Activated naive CD8-positive, alpha-beta T cell treated with anti-CD3 and anti-CD28 coated beads, Interleukin-2, amount 10 ng/mL, durations not matched to agents 7 days and 5 days (primary cell): ENCODE measurements at places on chromosomes 5 and 9. TPM values are rescaled to one million over a fixed set of nuclear protein-coding genes. Genes with fewer than 3 reads are reported as not detected.

- no peak for DNase-seq
These were observed 31.3 kb downstream of the ZFAND5 start for GRCh38 chr9:72333709-72334108.

The NRARP gene
- total RNA-seq = 1.7 TPM

DNA sequence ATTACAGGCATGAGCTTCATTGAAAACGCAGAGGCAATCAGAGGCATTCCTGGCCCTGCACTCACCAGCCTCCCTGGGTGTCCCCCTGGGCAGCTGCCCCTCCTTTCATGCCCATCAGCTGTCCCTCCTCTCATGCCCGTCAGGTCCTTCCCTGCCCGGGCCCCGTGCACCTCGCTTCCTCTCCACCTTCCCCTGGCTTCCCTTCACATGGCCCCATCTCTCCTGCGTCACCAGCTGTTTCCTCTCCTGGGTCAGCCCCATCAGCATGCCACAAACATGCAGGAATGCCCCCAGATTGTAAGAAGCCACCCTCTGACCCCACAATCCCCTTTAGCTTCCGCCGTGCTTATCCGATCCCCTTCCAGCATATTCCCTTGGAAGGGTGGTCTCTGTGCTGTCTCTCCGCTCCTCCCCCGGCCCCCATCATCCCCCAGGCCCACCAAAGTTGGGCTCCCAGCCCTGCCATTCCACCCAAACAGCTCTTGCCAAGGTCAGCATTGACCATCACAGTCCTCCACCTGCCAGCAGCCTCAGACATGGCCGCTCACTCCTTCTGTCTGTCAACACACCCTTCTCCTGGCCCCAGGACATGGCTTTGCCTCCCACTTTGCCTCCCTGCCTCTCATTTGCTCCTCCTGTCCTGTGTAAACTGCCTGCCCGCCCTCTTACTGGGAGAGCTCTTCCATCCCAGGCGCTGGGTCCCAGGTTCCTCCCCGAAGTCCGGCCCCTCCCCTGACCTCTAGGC, 98.6 kb upstream of the IER5L start:
- peak; percentile 19 for DNase-seq

- no peak for DNase-seq
These were observed 84.6 kb upstream of the PPP1R26 start for GRCh38 chr9:135394699-135395645.

The UGT3A1 gene
- not detected for total RNA-seq

The IRF1 gene
- 228 TPM for total RNA-seq

The NDUFS6 gene
- 24.7 TPM for total RNA-seq

The IL3 gene
- not detected for total RNA-seq

The MCIDAS gene
- total RNA-seq = not detected

DNA sequence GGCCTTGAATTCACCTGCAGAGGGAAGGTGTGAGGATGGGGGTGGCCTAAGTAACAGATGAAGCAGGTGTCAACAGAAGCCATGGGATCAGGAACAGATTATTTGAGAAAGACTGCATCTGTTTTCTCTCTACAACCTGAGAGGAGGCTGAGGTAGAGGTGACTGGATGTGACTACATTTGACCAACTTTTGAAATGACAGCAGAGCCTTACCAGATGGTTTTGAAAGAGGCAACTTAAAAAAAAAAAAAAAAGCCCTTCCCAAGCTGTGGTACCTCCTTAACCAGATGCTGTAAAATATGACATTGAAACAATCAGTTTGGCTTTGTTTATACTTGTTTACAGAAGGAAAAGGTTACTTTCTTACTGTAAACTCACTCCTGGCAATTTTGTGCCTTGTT, 108.6 kb downstream of the TRIO start:
- no peak for DNase-seq

The LCN15 gene
- not detected for total RNA-seq

GRCh38 chr9:112048924-112049691, 126.0 kb downstream of the SUSD1 start:
- no peak for DNase-seq

The C9orf43 gene
- total RNA-seq = 0.54 TPM

DNA sequence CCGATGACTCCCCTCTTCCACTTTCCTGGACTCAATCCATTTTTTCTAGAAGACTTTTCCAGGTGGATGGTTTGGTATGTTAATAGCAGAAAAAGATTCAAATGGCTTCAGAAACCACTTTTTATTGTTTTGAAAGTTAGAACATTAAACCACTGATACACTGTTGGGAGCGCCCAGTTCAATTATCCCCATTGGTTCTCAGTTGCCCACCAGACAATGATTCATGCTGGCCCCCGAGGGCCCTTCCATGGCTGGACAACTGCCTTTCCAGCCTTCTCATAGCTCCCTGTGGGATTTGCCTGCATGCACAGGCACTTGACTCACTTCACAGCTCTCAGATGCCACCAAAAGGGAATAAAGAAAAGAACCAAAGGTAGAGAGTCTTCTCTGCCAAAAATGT, 21.3 kb upstream of the ANKRD34B start:
- DNase-seq = no peak

- DNase-seq = peak; percentile 33
These were observed 12.0 kb upstream of the NRARP start for GRCh38 chr9:137313956-137314560.

GRCh38 chr9:6702707-6703106, 55.1 kb upstream of the KDM4C start:
- no peak for DNase-seq

- peak; percentile 47 for DNase-seq
These were observed 16.3 kb downstream of the NMRK1 start for GRCh38 chr9:75071530-75072122.

DNA sequence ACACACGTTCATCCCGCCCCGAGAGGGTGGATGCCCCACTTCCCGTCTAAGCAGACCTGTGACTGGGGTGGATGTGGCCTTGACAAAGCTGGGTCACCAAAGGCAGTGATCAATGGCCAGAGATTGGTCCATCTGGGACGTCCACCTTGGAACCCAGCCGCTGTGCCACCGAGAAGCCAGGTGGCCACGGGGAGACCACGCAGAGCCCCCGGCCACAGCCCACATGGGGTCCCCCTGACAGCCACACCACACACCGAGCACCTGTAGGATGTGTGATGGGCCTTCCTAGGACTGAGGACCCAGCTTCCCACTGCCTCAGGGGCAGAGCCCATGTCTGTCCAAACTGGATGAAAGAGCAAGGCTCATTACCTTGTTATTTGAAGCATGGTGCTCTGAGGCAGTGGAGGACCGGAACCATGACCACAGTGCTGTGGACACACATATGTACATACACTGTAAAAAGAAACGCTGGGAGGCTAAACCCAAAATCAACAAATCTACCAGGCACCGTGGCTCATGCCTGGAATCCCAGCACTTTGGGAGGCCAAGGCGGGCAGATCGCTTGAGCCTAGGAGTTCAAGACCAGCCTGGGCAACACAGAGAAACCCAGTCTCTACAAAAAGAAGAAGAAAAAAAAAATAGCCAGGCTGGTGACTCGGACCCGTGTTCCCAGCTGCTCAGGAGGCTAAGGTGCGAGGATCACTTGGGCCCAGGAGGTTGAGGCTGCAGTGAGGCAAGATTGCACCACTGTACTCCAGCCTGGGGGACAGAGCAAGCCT, 50.1 kb downstream of the MRPL36 start:
- peak; percentile 19 for DNase-seq

DNA sequence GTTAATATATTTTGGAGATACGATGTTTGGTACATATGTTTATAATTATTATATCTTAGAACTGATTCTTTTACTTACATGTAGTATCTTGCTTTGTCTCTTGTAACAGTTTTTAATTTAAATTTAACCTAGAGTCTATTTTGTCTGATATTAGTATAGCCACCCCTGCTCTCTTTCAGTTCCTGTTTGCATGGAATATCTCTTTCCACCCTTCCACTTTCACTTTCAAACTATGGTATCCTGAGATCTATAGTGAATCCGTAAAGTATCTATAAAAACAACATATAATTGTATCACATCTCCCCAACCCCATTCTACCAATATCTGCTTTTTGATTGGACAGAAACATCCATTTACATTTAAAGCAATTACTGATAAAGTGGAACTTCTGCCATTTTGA, 7.2 kb downstream of the IRGM start:
- no peak for DNase-seq

DNA sequence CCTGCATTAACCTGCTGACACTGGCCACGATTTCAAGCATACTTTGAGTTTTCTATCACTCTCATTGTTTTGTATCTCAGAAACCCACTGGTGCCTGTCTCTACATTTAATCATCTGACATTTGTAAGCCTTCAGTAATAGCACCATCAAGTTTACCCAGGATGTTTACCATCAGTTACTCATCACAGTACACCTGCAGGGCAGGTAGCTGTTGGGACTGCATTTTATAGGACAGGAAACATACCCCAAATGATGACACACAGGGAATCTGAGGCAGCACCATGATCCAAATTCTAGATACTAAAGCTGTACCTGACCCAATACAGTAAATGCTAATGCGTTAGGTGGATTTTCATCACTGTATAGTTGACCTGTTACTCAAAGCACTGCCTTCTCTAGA, 114.2 kb downstream of the FEM1C start:
- no peak for DNase-seq
